NCI-H345 (cell line): ENCODE measurements at places on chromosomes 4 and X.

DNA sequence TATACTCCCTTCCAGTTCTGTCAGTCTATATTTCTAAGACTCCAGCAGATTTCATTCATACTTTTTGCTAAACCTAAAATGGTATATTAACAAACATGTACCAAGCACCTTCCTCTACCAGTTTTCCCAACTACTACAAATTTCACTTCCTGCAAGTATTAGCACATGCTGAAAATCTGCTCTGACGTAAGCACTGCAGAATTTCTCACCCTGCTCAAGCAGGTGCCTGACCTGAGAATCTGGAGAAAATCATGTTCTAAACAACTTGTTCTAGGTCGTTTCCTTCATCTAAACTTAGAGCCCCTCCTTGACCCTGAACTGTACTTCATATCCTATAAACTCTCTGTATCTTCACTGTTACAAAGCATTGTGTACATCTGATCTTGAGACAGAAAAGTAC lies 380.7 kb upstream of the NOCT start:
- DNase-seq, result no peak

DNA sequence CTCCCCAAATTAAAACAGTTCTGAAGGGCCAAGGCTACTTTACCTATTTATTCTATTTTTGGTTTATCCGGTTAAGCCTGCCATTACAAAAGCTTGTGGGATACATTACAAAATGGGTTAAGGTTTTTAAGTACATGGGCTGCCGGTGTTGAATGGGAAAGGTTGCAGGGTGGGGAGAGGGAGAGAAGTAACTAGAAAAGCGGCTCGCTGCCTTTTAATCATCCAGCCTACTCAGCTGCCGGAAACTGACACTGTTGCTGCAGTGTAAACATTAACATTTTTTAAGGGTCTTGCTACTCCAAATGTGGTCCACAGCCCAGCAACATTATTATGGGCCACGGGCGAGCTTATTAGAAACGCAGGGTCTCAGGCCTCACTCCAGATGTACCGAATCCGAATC lies 1.5 kb upstream of the IL1RAPL1 start:
- no peak for DNase-seq

- DNase-seq, result no peak
Measured at GRCh38 chr4:126630230-126630629, 1002.5 kb upstream of the INTU start.

- no peak for DNase-seq
Measured at GRCh38 chrX:72317139-72317538, 11.4 kb upstream of the CITED1 start.

DNA sequence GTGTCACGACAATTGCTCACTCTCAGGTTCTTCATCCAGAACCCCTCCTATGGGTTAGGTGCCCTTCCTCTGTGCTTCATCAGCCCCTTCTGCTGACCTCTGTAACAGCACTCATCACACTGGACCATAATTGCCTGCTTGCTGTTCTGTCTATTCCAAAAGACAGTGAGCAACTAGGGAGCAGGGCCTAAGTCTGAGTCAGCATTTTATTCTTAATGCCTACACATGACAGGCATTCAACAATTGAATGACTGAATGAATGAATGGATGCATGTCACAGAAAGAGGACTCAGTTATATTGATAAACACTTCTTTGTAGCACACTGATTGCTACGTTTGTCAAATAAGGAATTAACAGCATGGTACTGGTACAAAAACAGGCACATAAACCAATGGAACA lies 317.0 kb downstream of the ZIC3 start:
- no peak for DNase-seq

DNA sequence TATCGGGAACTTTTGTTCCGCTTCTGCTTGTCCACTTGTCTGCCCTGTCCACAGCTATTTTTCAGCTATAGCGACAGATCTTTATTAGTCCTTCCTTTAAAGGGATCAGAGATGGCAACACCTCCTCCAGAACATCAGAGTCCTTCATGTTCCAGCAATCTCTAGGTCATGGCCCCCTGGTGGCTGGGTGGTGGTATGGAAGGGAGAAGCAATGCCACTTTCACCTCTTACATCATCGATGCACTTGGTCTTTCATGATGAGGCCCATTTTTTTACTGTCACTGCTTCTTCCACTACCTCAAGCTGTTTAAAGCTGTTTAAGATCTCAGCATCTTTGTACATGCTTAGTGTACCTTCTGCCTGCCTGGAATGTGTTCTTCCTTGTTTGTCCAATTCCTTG lies 106.7 kb downstream of the ARHGAP6 start:
- DNase-seq, result no peak

DNA sequence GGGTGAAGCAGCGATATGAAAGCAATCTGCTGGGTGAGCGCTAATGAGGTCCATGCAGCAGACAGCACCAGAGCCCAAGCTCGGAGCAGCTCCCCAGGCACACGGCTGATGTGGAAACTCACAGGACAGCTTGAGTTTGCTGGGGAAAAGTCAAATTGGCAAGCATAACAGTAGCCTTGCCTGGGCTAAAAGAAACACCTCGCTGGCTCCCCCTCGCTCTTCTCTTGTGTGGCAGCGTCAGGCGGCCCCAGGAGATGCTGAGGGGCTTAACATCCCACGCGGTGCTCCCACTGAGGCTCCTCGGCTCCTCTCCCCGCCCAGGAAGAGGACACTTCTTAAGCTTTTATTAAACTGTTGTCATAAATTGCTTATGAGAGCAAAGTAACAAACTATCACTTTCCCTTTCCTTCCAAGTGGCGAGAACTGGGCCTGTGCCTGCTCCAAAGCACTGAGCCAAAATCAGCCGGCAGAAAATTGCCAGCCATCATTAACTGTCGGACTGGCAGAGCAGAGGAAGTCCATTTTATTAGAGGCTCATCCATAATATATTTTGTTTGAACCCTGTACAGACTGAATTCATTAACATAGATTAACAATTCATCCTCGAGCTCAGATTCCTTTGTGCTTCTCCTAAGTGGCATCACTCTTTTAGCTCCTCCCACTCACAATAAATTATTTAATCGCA lies 111.4 kb downstream of the TSPAN5 start:
- DNase-seq, result no peak
